ENCODE measurements at places on chromosomes 7 and 10.

DNA sequence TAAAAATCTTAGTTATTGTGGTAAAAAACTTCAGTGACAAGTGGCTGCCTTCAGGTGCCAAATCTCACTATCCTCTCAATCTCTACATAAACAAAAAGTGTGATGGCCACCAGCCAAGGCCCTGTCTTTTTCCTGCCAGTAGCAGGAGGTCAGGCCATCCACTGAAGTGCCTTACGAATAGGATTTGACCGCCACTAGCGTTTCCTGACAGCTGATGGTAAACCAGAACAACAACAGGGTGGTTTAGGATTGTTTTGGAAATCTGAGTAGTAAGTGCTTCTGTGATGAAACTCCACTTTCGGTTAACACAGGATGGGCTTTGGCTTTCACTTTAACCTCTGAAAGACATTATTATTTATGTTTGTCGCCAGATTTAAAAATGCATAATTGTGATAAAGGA lies 55.7 kb upstream of the OGDHL start:
- DNase-seq = no peak

DNA sequence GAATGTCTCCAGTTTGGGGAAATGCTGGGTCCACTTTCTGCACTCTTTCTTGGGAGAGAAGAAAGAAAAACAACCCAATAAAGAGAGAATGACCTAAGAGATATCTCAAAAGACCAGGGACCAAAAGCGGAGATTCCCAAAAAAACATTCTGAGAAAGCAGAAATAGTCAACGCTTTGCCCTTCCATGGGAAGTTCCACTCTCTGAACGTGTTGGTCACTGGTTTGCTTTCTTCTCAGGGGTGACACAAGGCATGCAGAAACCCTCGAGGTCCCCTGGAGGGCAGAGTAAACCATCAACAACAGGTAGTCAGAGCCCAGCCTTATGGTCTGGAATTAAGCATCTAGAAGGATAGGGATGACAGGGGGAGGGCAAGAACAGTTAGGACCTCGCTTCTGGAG lies 26.2 kb upstream of the AOAH start:
- no peak for DNase-seq

DNA sequence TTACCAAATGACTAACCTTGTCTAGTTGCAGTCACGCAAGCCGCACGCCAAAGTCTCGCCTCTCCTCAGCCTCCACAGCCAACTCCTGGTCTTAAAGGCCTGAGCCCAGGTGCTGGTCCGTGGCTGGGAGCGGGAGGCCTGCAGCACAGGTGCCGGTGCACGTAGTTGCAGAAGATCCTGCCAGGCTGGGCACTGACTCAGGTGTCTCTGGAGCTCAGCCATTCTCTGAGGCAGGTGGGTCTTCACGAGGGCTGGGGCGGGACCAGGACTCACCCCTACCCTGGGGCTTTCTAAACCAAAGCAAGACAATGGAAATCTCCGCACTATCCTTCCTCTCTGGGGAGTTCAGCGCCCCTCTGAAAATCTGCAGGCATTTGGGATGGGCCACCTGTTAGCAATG lies 216.4 kb downstream of the MLLT10 start:
- no peak for DNase-seq

DNA sequence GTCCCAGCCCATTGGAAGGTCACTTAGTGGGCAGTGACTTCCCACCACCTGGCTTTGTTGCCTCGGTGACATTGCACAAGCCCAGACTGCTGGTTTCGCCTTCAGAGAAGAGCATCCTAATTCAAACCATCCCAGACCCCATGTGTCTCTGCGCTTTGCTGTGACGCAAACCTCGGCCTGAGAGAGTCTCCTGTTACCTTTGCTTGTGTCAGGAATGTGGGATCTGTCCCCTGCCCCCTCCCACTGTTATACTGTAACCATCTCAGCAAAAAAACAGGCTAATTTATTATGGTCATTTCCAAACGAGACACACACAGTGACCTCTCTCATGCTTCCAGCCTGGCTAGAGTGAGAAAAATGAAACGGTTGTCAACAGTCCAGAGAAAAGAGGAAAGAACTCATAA lies 25.0 kb upstream of the AQP1 start:
- DNase-seq = no peak

- no peak for DNase-seq
Observed at GRCh38 chr10:78491812-78492211, 458.1 kb downstream of the RPS24 start.

GRCh38 chr10:93440591-93441091 lies 41.5 kb downstream of the MYOF start:
- DNase-seq = no peak
